Calu3 (cell line): ENCODE measurements at places on chromosomes 1 and 21. TPM values are rescaled to one million over a fixed set of nuclear protein-coding genes. Genes with fewer than 3 reads are reported as not detected.

DNA sequence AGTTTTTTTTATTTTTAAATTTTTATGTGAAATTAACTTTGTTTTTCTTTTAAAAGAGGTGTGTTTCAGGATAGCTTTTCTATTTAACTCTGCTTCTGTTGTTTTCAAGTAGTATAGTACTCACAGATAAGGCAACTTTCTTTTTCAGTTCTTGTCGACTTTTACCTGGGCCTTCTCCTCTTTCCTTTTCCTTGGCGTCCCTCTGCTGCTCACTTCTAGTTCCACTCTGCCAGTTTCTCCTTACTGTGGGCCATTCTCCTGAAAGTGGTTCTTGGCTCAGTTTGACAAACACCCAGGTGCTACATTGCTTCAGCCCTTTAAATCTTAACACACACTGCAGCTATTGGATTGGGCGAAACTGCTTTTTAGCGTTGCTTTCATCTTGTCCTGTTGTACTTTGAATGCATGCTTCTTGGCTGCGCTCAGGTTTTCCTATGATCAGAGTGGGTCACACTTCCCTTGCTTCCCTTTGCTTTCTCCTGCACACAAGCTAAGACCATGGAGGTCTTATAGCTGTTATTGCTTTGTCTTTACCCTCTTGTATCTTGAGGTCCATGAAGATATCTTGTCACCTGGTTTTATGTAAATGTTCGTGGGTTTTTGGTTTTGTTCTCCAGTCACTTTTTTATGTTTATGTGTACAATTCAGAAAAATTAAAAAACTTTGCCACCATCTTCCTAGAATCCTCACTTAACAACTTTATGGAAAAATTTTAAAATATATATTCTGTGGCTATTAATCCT, 21.6 kb downstream of the GABPA start:
- no peak for DNase-seq

DNA sequence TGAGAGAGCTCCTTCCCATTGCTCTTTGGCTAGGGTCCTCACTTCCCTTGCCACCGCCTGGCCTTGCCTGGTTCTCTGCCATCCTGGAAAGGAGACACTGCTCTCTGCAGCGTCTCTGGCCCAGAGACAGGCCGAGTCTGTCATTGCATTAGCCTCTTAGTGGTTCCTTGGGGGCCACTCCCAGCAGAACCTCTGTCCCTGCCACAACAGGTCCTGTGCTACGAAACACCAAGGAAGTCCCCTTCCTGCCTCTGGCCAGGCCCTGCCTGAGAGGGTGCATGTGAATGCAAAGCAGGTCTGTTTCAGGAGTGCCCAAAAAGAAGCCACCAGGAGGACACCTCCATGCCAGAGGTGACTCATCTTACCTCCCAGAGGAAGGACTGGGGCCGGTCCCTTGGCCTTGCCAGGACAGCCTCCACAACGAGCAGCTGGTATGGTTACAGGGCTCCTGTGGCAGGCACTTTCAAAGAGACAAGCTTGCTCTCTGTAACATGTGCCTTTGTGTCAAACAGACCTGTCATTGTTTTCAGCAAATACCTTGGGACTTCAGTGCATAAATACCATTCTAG, 59.6 kb downstream of the VPS26C start:
- DNase-seq: peak; percentile 32

DNA sequence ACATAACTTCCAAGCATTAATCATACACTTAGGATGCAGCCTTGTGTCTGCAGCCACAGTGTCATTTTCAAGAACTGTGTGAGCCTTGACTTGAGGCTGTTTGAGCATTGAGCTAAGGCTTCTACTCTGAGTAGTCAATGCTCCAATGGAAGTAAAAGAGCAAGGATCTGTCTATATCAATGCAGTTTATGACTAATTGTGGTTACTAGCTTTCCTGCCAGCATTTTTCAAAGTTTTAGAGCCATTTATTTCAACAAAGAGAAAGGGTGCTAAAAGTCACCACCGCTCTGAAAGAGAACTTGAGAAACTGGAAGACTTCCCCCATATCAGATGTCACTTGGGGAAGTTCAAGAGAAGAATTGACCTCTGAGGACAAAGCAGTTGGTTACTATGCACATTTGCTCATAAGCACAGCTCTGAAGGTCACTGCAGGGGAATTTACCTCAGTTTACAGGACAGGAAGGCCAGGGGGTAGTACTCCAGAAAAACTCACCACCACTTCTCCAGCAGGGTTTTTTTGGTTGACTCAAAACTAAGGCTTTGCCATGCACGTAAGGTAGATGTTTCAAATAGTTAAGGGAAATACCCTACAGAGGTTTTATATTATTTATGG, 24.5 kb upstream of the RGS1 start:
- DNase-seq: no peak

DNA sequence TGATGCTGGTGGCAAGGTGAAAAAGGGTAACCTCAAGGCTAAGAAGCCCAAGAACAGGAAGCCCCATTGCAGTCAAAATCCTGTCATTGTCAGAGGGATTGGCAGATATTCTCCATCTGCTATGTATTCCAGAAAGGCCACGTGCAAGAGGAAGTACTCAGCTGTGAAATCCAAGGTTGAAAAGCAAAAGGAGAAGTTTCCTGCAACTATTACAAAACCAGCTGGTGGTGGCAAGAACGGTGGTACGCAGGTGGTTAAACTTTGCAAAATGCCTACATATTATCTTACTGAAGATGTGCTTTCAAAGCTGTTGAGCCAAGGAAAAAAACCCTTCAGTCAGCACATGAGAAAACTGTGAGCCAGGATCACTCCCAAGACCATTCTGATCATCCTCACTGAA, 13.7 kb upstream of the VPS45 start:
- no peak for DNase-seq

The FCRLB gene
- 1.8 and 1.9 TPM in 2 replicates for total RNA-seq

The DDAH1 gene
- total RNA-seq: 84.1 and 98.7 TPM in 2 replicates

The PTGFRN gene
- total RNA-seq: 29.4 and 44.6 TPM in 2 replicates
